ENCODE measurements at places on chromosomes 11 and 22. TPM values are rescaled to one million over a fixed set of nuclear protein-coding genes. Genes with fewer than 3 reads are reported as not detected.

Gene CHADL
- total RNA-seq = not detected

Gene TMPRSS4
- not detected for total RNA-seq

Gene SIRT3
- total RNA-seq = 17.0 TPM

Gene ANO1
- total RNA-seq = 1.4 TPM

Gene MAPK8IP2
- 3.9 TPM for total RNA-seq

Gene CD3E
- total RNA-seq = not detected

Gene CNGA4
- not detected for total RNA-seq

Gene MUC5AC
- total RNA-seq = 2.7 TPM

Gene HBD
- total RNA-seq = not detected

Gene KCNJ1
- total RNA-seq = not detected

Gene OR52I2
- total RNA-seq = not detected

Gene FANCF
- 8.4 TPM for total RNA-seq

Gene SAMM50
- 46.7 TPM for total RNA-seq

Gene ADAMTS8
- 0.28 TPM for total RNA-seq

Gene TIGD3
- total RNA-seq = 0.77 TPM

Gene SLCO2B1
- 3.3 TPM for total RNA-seq

Gene E2F8
- total RNA-seq = 6.0 TPM

Gene PGM2L1
- 15.3 TPM for total RNA-seq

Gene ZNF280B
- total RNA-seq = 1.5 TPM

Gene GP1BB
- total RNA-seq = 1.2 TPM

Gene ABCC8
- 1.4 TPM for total RNA-seq

Gene LIPT2
- 3.2 TPM for total RNA-seq

Gene UBQLN3
- total RNA-seq = not detected

Gene BIK
- 1.1 TPM for total RNA-seq

Gene DNAJB7
- total RNA-seq = not detected

Gene TMPRSS13
- total RNA-seq = not detected

Gene THOC5
- 31.7 TPM for total RNA-seq

Gene SCUBE1
- 0.15 TPM for total RNA-seq

Gene KCNJ4
- 0.11 TPM for total RNA-seq

Gene PANX3
- total RNA-seq = not detected

Gene MMP7
- 22.8 TPM for total RNA-seq

Gene PHF21B
- total RNA-seq = 1.2 TPM

Gene PHOX2A
- total RNA-seq = not detected
